EH (cell line): ENCODE measurements at places on chromosomes 6 and 20.

DNA sequence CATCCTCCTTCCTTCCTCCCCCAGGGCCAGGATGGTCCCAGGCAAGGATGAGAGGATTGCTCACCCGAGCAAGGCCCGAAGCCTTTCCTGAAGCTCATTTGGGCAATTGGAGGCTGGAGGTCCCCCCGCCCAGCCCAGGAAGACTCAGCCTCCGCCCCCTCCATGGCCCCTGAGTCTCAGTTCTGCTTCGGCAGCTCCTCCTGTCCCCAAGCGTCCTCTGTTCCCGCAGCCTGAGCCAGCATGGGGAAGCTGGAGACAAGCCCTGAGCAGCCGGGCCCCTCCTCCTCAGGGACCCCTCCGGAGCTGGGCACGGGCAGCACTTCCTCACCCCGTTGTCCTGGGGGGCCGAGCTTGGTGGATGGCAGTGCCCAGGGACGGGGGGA lies 26.0 kb downstream of the SLC17A9 start:
- DNase-seq = no peak

DNA sequence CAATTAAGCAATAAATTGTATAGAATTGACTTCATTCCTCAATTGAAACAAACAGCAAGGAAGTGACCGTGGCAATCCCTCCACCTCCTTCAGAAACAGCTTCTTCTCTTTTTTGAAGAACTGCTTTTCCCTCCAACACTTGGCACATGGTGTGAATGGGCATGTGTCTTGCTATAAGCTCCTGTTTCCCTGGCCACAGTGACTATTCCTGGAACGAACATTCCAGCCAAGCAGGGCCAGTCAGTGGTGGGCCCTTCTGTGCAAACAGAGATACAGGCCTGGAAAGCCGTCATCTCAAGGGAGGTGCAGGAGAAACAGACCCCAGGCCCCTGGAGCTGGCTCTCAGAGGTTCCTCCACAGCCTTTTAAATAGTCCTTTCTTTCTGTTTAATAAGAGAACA lies 6.9 kb downstream of the TXNDC5 start:
- no peak for DNase-seq

DNA sequence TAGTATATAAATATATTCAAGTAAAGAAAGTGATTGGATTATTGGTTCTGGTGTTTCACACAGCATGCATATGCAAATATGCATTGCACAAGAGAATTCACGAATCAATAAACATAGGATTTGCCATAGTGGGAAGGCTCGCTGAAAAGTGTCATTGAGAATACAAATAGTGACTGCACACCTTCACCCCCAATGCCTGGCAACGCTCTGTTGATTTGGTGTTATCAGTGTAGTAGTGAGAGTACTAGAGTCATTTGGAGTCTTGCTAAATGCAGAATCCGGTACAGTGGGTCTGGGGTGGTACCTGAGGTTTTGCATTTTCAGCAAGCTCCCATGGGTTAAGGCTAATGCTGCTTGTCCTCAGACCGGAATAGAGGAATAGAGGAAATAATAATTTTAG lies 49.7 kb upstream of the NAA20 start:
- no peak for DNase-seq

DNA sequence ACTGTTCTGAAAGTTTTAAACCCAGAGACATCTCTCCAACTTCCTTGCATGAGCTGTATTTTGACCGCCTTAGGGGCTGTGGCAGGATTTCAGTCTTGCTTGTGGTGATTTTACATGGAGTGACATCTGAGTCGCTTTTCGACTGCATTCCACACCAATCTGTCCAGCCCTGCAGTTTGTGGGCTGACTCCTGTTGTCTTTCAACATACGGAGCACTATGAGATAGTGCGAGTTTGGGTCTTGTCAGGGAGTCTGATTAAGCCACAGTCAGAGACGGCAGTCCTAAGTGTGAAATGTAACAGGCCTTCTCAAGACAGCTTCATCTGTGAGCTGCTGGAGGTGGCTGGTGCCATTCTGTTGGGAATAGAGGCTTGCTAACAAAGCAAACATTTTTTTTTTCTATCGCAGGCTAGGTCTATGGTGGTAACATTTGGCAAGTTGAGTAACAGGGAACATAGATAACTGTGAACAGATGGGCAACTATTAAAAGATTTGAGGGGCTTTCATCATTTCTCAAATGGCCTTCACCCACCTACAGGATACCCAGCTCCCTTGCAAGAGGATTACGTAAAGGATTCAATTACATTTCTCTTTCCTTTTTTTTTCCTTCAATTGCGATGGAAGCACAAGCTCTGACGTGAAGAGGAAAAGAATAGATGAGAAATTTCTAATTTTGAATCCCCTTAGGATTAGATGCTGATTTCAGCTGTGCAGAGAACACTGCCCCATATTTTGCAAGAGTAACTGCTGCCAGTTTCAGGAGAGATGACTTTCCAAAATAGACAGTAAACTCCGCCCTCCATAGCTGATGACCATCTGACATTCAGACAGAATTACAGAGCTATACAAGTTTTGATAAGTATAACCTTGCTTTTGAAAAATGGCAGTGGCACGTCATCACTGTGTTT lies 25.1 kb downstream of the CAP2 start:
- peak; percentile 92 for DNase-seq

DNA sequence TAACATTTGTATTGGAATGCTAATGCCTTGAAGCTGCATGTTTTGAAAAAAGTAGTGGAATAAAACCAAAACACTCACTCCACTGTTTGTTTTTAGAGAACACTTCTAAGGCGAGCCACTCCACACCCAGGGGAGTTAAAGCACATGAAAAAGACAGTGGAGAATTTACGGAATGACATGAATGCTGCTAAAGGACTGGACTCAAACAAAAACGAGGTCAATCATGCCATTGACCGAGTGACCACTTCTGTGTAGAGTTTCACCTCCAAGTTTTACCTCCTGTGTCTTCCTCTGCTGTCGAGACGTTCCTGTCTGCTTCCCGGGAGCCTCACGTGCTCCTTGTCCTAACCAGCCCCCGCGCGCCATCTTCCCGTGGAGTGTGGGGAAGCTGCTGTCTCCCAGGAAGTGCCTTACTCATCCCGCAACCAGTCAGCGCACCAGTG lies 127.8 kb downstream of the LRRC1 start:
- peak; percentile 35 for DNase-seq

GRCh38 chr20:49230561-49231133 lies 11.4 kb downstream of the DDX27 start:
- peak; percentile 60 for DNase-seq

GRCh38 chr20:856361-856775 lies 22.9 kb downstream of the FAM110A start:
- peak; percentile 82 for DNase-seq

GRCh38 chr20:45998761-45999160 lies 9.9 kb upstream of the MMP9 start:
- DNase-seq = no peak

GRCh38 chr6:94349227-94349626 lies 929.9 kb upstream of the EPHA7 start:
- no peak for DNase-seq

- DNase-seq = peak; percentile 41
These were observed 551 bp downstream of the TREML2 start for GRCh38 chr6:41200296-41200900.

DNA sequence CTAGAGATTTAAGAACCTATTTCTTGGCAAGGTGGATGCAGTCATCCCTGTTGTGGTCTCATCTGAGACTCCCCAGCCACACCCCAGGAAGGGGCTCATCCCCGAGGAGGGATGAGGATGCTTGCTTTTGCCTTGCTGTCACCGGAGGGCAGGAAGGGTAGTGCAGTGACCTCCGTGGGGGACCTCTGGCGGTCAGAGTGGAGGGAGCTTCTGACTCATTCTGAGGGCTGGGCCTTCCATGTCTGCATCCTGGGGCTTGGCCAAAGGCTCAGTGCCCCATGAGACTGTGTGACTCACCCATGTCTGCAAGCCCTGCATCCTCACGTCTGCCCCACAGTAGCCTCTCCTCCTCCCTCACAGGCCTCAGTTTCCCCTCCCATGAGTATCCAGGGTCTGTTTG lies 38.7 kb downstream of the UQCC2 start:
- peak; percentile 98 for DNase-seq

- DNase-seq = no peak
These were observed 17.6 kb downstream of the RNF8 start for GRCh38 chr6:37371154-37372083.

GRCh38 chr6:18350712-18351111 lies 36.4 kb upstream of the RNF144B start:
- no peak for DNase-seq

GRCh38 chr6:170278743-170279094 lies 12.2 kb downstream of the DLL1 start:
- no peak for DNase-seq

DNA sequence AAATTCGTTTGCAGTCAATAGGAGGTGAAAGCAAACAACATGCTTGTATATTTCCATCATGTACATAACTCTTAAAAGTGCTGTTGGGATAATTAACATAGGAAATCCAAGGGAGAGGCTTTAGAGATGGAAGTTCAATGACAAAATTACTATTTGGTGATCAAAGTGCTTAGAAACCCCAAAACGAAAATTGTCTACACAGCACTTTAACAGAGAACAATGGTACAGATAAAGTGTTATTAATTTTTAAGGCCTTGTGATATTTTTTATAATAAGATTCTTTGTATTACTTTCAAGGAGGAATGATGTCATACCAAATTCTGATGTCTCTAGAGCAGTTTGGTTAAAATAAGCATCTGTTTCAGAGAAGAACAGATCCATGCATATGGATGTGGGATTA lies 406.3 kb downstream of the EPHA7 start:
- no peak for DNase-seq

DNA sequence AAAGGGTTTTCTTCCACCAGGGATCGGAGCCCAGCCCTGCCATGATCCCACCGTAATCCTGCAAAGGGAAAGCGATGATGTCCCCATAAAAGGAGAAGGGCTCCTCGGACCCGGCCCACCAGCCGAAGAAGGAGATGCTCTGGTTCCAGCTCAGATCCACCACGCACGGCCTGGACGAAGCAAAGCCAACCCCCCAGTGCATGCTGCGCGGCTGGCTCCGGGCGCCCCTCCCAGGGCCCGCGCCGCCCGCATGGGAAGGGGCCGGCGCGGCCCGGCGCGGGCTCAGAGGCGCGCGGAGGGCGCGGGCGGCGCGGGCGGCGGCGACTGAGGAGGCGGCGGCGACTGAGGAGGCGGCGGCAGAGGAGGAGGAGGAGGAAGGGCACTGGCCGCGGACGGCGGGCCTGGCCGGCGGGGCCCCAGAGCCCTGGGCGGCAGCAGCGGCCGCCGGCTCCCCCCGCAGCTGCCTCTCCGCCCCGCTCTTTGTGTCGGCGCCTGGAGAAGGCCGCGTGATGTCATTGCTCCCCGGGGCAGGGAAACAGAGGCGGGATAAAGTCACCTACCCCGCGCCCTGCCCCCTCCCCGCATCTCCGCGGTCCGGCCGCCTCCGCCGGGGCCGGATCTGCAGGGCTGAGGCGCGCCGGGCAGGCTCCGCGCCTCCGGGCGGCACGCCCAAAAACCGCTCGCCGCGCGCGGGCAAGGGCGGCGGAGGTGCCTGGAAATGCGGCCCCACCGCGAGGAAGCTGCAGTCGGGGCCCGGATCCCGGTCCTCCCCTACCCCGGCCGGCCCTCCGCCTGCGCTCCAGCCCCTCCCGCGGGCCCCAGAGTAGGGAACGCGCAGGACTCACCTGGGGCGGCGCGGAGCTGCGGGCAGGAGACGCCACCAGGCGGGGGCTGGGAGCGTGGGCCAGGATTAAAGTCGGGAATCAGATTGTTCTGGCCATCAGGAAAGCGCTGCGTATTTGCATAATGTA lies at the start of gene FAXC:
FAXC (minus strand) TSS at position 504 of the 971 bp plus-strand sequence; CDS start at position 202, 302 bp downstream.
- DNase-seq = peak; percentile 49

- DNase-seq = no peak
These were observed 66.4 kb downstream of the STX11 start for GRCh38 chr6:144216668-144217218.

GRCh38 chr20:50609438-50609989 lies 81.8 kb downstream of the RIPOR3 start:
- DNase-seq = no peak

GRCh38 chr6:130615816-130616215 lies 211.4 kb upstream of the SMLR1 start:
- DNase-seq = no peak

GRCh38 chr6:19524366-19525186 lies 312.6 kb upstream of the ID4 start:
- no peak for DNase-seq

DNA sequence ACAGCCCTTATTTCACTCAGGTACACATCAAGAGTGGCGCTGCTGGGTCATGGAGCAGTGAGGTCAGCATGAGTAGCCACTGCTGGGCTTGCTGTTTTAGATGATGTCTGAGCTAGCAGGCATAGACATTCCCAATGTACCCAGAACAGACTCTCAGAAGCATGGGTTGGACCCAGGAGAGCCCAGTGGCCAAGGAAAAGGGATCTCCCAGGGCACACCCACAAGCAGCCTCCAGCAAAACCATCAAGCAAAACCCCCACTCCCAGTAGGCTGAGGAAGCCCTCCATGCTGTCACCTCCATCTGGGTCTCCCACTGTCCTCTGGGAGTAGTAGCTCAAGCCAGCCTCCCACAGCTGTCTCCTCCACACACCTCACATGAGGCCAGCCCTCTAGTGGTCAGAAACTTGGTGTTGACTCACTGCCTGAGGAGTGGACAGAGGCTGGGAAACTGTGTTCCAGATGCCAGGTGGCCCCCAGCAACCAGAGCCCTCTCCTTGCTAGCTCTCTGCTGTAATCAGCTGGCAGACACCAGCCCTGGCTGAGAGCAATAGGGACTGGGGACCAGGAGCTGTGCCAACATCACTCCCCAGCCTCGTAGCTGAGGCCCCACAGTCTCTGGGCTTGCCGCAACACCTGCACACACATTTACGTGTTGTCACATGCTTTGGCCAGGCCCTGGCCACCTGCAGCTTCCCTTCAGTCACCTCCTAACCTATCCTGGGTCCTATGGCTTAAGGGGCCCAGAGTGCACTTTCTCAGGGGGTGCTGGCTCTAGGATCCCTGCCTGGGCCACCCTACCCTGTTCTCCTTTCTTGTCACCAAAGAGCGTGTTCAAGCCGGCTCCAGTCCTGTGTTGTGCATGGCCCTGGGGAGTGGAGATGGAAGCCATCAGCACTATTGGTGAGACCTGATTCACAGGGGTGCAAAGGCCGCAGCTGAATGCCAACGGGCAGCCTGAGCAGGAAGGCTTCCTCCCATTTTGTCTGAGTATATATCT lies 1.9 kb upstream of the AP5S1 start:
- DNase-seq = peak; percentile 86

DNA sequence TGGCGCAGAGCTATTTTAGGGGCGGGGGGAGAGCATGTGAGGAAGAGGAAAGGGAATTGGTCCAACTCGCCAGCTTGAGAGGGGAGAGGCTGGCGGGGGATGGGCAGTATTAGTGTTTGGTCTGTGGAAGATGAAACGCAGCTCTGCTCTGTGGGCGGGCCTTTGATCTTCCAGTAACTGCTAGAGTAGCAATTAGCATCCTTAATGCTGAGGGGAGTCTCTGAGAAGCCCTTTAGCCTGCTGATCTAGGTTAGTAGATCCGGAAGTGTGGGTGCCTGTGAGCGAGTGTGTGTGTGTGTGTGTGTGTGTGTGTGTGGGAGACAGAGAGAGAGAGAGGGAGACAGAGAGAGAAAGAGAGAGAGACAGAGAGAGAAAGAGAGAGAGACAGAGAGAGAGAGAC lies 117.2 kb upstream of the BACH2 start:
- DNase-seq = peak; percentile 5

GRCh38 chr6:31162463-31163165 lies 4.2 kb downstream of the TCF19 start:
- DNase-seq = no peak
